D721Med (cell line): ENCODE measurements at places on chromosomes 6 and 20.

DNA sequence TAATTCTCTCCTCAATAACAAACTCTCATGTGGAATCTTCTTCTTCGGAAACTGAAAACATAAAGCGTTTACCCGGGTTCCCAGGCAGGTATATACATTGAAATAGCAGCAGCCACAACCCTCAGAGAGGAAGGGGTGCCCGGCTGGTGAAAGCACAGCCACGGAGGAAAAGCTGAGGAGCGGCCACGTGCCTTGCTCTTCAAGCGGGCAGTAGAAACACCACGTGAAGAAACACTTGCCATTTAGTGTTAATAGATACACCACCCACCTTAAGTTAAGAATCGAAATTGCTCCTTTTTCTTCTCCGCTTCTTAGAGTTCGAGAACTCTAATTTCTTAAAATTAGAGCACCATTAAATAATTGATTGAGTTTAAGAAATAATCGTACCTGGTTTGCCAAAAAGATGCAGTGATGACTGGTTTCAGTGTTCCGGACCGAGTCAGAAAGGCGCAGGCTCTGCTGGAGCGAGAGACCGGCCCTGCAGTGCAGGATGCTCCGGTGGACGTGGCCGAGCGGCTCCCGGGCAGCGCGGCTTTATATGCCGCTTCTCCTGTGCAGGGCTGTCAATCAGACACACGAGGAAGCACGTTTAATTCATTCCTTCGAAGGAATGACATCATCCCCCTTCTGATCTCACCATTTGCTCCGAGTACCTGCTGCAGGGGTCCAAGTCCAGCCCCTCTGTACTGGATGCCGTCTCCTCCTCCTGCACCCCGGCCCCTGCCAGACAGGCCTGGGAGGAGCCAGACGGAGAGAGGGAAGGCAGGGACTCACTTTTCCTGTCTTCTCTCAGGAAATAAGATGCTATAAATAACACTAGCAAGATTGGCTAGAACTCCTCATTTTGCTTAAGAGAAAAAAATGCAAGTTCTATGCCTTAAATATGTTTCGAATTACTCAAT is at the start of gene THBS2:
Gene THBS2, minus strand, starts transcription at position 510 of the 902 bp plus-strand sequence. CDS start 3,062 bp downstream, outside the sequence.
- DNase-seq = no peak

DNA sequence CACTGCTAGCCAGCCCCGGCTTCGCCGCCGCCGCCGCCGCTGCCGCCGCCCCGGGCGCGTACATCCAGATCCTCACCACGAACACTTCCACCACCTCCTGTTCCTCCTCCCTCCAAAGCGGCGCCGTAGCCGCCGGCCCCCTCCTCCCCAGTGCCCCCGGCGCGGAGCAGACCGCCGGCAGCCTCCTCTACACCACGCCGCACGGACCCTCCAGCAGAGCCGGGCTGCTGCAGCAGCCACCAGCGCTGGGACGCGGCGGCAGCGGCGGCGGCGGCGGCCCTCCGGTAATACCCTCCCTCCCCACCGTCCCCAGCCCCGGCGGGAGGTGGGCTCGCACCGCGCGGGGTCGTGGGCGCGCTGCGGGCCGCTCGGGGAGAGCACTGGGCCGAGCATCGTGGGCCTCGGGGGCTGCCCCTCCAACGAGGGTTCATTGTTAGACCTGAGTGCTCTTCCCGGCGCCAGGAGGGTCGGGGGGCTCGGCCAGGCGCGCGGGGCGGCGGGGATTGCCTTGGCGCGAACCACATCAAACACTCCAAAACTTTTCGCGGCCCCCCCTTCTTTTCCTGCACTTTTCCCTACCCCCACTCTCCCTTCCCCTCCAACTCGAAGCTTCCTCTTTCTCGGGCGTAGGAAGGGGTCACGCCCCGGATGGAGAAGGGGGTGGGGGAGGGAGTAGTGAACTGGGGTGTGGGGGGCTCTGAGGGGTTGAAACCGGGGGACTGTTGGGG is 827 bp downstream of the E2F3 start:
- DNase-seq = no peak

DNA sequence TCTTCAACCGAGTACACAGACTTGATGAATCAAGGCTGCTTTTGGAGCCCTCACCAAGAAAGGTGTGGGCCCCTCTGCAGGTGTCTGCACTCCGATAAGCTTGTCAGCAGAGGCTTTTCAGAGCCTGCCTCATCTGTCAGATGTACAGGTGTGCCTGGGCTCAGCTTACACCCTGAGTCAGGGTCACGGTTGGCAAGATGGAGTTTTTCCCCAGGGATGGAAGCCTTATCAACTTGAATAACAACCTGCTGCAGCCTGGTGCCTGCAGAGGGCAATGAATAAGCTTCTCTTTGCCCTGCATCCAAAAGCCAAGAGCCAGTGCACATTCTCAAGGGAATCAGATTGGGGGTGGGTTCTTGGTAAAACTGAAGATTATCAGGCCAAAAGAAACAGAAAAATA is 427.1 kb downstream of the CD83 start:
- DNase-seq = no peak

DNA sequence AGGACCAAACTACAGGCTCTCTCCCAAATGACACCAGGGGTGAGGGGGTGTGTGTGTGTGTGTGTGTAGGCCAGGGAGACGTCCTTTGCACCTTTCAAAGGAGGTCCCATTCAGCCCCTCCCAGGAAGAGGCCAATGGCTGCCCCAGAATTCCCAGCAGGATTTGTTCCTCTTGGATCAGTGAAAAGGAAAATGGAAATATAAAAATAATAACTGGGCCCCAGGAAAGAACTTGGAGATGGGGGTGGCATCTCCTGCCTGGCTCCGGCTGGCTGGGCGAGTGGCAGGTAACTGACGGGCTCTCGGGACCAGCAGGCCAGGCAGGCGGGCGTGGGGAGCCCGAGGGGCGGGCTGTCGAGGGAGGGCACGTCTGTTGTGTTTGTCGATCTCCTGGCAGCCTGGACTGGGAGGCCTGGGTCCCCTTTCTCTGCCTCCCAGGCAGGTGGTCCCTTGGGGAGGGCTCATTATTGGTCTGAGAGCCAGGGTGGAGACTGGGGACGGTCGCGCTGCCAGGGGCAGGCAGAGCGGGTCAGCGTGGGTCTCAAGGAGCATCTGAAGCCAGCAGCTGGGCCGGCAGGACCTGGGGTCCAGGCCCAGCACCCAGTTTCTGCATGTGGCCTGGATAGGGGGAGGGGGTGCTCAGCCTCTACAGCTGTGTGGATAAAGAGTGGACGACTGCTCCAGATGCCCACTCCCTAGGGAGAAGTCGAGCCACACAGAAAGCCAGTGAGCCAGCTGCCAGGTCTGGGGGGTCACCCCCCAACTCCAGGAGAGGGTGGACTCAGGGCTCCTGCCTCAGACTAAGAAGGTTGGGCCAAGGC is 3.1 kb downstream of the NOL4L start:
- DNase-seq = no peak

DNA sequence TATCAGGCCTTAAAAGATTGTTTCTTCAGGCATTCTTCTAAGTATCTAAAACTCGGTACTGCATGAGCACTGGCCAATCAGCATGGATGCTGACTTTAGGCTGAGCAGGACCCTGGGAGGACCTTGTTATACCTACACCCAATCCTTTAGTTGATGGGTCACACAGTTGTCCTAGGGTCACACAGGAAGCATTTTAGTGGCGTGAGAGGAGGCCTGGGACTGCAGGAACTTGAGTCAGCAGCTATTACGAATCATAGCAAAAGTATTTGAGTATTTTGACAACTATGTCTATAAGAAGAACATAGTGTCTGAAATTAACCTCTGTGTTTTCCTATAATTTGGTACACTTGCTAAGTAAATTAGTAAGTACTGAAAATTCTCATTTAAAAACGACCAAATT is 741.4 kb downstream of the HACE1 start:
- DNase-seq = no peak

DNA sequence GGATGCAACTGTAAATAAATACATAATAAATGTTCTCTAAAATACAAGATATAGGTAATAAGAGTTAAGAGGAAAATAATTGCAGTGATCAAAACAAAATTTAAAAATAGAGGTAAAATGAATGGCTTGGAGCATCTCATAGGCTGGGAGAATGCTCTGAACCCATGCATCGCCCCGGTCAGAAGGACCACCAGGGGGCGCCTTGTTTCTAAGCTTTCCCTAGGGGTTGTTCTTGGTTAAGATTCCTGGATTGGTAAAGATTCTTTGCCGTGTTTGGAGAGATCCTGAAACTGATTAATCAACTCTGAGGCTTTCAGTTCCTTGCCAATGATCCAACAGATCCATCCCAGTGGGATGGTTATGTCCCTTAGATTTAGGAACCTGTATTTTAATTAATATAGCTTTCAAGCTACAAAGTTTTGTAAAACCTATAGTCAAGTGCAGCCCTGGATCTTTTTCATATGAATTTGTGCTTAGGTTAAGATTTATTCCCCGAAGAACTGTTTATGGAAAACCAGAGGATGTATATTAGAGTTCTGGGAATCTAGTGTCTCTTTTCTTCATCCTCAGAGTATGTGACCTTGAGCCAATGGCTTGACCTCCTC is 45.3 kb upstream of the PRELID3B start:
- peak; percentile 26 for DNase-seq

- DNase-seq = no peak
Measured at GRCh38 chr20:25576783-25577530, 8.4 kb downstream of the NINL start.

DNA sequence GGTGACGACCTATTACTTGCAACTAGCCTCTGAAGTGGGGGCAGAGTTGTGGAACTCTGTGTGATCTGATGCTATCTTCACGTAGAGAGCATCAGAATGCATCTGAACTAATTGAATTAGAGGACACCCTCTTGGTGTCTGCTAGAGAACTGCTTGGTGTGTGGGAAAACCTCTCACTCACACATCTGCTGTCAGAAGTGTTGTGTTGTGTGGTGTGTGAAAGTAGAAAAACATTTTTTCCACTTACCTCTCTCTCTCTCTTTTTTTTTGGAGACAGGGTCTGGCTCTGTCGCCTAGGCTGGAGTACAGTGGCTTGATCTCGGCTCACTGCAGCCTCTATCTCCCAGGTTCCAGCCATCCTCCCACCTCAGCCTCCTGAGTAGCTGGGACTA is 90.0 kb downstream of the CHMP4B start:
- DNase-seq = no peak

DNA sequence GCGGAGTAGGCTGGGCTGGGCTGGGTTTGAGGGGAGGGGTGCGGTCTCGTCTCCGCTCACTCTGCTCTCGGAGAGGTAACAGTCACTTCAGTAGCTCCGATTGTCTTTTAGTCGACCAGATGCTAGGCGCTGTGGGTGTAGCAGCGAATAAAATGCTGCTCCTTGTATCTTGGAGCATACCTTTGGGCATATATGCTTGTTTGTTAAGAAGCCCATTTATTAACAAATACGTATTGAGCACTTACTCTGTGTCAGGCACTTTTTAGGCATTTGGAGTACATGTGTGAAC is 545 bp downstream of the ACTR5 start:
- DNase-seq = no peak

DNA sequence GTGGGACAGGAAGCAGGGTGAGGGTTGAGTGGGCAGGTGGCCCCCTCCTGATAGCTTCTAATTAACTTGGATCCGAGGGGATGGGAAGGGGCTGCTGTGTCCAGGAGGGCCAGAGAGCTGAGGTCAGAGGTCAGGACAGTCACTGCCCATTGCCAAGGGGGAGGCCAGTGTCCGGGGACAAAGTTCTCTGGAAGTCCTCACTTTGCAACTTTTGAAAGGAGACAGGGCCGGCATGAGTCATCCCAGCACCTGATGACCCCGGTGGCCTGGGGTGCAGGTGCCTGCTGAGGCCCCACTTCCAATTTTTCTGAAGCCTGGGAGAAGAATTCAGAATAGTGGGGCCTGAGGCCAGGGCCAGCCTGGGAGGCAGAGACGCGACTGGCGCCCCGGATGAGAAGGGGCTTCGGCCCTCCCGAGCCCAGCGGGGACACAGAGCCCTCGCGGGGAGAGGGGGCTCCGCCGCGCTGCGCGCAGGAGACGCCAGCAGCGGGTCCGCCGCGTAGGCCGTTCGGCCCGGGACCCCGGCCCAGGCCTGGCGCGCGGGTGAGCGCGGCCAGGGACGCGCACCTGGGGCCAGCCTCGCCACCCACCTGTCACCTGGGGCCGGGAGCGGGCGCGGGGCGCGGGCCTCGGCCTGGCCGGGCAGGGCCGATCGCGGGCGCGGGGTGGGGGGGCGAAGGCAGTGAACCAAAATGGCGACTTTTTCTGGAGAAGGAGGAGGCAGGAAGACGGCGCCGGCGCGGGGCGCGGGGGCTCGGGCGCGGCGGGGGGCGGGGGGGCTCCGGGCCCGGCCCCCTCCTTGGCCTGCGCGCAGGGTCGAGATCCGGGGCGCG is 586 bp downstream of the ZNF512B start:
- no peak for DNase-seq

DNA sequence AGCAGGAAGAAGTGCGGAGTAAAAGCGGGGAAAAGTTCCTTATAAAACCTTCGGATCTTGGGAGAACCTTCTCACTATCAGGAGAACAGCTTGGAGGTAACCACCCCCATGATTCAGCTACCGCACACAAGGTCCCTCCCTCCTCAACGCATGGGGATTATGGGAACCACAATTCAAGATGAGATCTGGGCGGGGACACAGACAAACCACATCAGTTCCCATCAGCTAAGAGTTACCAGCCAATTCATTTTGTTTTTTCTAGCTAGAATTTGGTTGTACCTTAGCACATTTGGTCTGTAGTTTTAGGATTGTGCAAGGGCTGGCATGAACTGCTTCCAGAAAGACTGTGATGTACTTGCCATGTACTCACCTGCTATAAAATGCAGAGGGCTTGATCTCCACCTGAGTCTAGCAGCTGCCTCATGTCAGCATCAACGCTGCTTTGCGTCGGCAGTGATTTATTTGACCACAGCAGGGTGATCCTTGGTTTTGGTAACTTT is 94.7 kb upstream of the SLC2A12 start:
- no peak for DNase-seq

GRCh38 chr6:390914-391558 is 516 bp upstream of the IRF4 start:
- DNase-seq = no peak
